ENCODE measurements at places on chromosomes 12 and 14.

DNA sequence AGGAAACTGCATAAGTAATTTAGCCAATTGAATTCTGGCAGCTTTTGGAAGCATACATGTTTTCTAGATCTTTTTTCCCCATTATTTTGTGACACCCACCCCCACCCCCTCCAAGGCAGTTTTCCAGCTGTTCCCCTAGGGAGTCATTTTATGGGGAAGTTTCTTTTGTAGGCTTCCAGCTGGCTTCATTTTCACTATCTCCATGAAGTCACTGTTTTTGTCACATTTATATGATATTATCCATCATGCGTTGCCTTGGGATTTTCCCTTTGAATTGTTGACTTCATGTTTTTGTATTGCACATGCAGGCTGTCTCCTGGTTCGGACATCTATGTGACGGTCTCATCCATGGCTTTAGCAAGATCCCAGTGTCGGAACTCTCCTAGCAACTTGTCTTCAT lies 233.6 kb upstream of the RGS6 start:
- DNase-seq, result no peak

DNA sequence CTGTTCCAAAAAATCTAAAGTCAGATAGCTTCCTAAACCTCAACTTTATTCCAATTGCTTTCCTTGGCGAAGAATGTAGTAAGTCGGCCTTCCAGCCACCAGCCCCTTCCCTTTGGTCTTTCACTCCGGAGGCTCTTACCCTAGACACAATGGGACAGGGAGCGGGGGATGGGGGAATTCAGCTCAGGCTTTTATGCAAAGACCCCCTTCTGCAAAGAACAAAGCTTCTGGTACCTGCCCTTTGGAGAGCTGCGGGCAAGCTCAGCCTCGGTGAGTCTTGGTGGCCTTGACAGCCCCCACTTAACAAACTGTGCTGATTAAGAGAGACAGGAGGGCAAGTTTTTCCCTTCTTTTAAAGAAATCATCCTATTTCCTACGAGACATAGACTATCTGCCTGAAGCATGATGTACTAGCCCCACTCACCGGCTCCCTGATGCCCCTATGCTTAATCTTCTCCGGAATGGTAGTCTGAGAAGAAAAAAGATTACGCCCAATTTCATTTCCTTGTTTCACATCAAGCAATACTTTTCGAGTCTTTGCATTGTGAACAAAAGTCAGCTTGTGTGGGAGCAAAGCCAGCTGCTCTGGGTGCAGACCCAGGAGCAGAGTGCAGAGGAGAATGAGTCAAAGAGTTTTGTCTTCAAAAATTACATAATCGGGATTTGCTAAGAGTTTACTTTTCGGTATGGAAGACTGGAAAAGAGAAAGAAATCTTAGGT lies 1.5 kb upstream of the NANOG start:
- DNase-seq, result no peak

GRCh38 chr14:63764103-63764502 lies 36.2 kb upstream of the SGPP1 start:
- DNase-seq, result no peak

GRCh38 chr14:59333235-59333634 lies 131.9 kb downstream of the GPR135 start:
- no peak for DNase-seq

DNA sequence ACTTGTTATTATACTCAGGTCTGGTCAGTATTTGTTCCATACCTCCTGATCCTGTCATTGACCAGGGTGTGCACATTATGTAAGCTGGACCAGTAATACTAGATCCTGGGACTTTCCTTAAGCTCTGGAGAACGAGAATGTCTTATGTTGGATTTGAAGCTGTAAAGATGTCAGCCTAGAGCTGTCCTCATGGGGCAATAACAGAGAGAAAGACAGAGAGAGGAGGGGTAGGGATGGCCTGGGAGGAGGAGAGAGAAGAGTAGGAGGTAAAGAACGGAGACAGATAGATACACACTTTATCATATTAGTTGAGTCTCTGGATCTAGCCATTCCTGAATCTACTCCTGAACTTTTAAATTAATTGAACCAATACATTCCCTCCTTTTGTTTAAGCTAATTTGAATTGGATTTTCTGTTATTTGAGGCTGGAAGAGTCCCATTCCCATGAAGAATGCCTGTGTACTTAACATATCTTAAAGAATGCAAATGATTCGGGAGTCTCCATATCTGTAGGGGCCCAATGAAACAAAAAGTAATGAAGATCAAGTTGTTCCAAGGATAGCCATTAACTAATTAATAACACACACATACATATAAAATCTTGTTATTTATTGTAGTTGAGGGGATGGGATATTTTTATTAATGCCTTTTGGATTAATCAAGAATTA lies 55.9 kb downstream of the PLEKHA5 start:
- no peak for DNase-seq

DNA sequence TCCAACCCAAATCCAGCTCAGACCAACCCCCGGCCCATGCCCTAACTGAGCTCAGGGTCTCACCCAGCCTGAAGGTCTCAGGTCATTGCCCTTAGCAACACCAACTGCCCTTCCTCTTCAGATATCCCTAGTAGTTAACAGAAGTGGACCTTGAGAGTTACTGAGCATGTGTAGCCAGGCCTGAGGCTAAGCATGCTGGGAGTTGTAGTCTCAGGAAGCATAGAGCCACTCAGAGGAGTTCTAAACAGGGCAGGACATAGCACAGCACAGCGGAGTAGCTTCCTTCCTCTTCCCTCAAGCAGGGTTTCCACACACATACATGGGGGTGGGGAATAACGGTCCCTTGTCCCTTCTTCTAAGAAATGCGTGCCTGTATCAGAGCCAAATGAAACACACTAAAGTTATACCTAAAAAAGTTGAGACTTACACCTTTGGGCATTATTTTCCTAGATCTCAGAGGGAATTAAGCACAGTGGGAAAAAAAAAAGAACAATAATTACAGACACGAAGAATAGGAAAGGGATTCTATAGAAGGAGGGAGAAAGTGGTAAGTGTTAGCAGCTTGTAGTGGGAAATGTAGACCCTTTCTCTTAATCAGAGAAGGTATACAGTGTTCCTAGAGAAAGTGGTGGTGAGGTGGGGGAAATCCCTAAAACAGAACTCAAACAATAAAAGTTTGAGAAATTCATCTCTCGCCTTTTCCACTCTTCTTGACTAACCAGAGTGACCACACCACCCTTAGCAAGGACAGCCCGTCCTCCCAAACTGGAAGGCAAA lies 4.4 kb downstream of the KMT2D start:
- DNase-seq, result peak; percentile 32

DNA sequence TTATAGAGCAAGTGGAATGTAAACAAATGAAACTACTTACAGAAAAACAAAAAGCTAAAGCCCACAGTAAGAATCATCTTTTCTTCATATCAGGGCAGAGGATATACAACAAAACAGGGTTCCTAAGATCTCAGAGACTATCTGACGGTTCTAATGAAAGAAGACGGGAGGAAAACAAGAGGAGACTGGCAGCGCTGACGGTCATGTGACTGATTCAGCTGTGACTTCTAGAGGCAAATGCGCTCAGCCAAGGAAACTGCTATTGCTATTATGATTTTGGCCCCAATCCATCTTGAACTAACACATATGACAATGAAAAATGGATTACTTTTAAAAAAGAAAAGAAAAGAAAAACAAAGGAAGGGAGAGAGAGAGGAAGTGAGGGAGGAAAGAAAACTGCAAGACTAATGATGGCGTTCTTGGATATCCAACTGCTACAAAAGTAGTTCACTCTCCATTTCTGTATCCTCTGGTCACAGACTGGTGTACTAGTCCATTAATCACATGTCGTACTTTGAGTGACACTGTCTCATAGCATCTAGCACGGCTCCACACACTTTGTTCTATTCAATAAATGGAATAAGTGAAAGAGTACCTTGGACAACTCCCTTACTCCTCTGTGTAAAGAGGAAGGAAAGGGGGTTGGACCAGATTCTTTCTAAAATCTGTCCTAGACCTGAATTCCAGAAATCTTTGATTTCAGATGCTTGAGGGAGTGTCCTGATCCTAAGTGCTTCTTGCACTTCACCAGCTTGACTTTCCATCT lies 119.3 kb downstream of the DAD1 start:
- DNase-seq, result no peak

- no peak for DNase-seq
These were observed 10.1 kb upstream of the FBXO33 start for GRCh38 chr14:39442293-39442692.

GRCh38 chr12:132333766-132334165 lies 4.4 kb upstream of the GALNT9 start:
- DNase-seq, result no peak

- no peak for DNase-seq
These were observed 72.9 kb upstream of the KRAS start for GRCh38 chr12:25323581-25323982.

- DNase-seq, result no peak
These were observed 173.5 kb upstream of the PDZRN4 start for GRCh38 chr12:41014643-41015020.

DNA sequence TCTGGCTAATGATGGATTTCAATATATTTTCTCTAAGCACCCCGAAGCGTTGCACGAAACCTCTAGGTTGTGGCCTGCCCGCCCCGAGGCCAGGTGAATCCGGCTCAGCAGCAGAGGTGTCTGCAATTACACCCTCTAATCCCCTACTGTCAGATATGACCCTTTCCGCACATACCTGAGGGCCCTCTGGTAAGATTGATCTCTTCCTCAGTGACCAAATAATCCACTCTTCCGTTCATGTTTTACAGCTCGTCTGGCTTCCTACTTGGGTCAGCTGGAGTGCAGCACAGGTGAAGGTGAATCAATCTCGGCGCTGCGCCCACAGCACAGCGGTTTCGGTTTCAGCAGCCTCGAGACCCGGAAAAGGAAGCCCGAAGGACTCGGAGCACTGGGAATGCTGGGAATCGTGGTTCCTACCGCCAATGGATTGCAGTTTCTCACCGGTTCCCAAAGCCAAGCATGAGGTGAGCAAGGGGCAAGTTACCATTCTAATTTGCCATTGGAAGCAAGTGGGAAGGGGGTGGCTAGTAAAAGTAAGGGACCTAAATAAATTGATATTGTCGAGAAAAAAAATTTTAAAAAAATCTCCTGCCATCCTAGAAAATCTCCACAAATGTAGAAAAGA lies at the start of gene SYNJ2BP:
Gene SYNJ2BP (minus strand): TSS at position 366 of the 625 bp plus-strand sequence. CDS start 127 bp downstream, at position 239.
- peak; percentile 33 for DNase-seq

- DNase-seq, result no peak
These were observed 76.1 kb downstream of the TBC1D30 start for GRCh38 chr12:64900540-64900939.

GRCh38 chr12:79512068-79512467 lies 178.7 kb downstream of the PAWR start:
- DNase-seq, result no peak

DNA sequence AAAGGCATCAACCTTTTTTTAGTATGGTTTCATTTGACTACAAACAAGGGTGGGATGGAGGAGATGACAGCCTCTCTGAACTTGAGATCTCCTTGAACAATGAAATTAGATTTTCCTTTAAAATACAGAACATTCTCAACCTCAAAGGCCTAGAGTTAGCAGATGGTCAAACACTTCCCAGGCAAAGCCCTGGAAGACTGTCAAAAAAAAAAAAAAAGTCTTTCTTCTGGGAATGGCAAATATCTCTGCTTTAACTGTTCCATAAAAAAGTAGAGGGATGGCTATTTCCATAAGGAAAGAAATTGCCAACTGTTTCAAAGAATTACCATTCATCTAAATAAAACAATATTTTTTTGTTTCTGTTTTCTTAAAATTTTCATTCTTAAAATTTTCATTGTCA lies 870.8 kb downstream of the GALC start:
- DNase-seq, result no peak

DNA sequence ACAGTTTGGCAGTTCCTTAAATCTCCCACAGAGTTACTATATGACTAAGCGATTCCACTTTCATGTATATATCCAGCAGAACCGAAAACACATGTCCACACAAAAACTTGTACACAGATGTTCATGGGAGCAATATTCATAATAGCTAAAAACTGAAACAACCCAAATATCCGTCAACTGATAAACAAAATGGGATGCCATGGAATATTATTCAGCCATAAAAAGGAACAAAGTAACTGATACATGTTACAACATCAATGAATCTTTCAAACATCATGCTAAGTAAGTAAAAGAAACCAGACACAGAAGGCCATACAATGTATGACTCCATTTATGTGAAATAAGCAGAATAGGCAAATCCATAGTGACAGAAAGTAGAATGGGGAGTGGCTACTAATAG lies 80.2 kb upstream of the GPHB5 start:
- DNase-seq, result no peak

GRCh38 chr12:101001669-101002068 lies 207.1 kb downstream of the ANO4 start:
- no peak for DNase-seq

DNA sequence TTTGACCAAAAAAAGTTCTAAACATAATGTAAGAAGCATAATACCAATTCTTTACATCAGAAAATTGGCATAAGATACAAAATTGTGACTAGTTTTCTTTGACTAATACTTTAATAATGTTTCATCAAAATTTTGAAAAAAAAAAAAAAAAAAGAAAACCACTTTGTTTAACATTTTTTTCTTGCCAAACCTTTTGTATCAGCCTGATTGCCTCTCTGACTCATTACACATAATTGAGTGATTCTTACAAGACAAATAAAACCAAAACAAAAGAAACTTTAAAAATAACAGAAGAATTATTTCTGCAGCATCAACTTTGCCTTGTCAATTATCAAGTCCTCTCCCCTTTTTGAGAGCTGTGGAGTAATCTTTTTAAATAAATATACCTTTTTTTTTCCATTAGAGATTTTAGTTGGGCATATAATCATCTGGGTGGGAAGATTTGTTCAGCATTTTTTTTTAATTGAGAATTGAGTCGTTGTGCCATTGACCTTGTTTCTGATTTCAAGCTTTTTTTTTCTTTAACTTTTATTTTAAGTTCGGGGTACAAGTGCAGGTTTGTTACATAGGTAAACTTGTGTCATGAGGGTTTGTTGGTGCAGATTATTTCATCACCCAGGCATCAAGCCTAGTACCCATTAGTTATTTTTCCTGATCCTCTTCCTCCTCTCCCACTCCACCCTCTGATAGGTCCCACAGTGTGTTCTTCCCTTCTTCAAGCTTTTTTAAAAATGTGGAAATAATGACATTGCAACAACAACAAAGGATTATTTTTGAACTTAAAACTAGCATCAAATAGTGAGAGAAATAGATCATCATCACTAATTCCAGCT lies 45.8 kb upstream of the HMGA2 start:
- no peak for DNase-seq

All from activated T-helper 1 cell treated with anti-CD3 and anti-CD28 coated beads, Interleukin-2, amount 50 U/mL, for 16 hours (primary cell).